ENCODE measurements at places on chromosomes 3 and 15.

- no peak for DNase-seq
These were observed 35.2 kb upstream of the PLSCR5 start for GRCh38 chr3:146640361-146640760.

- DNase-seq, result no peak
These were observed 166.2 kb upstream of the ROBO2 start for GRCh38 chr3:76873532-76874242.

- DNase-seq, result no peak
These were observed 1.0 kb downstream of the PIGZ start for GRCh38 chr3:196967412-196968232.

GRCh38 chr15:35705884-35706585 is 160.1 kb upstream of the DPH6 start:
- no peak for DNase-seq

GRCh38 chr3:72255191-72255590 is 470.2 kb upstream of the PROK2 start:
- DNase-seq, result peak; percentile 74

Measured in adipocyte (in vitro differentiated cells).